T-cell (primary cell): ENCODE measurements at places on chromosomes 1 and 21. TPM values are rescaled to one million over a fixed set of nuclear protein-coding genes. Genes with fewer than 3 reads are reported as not detected.

Gene FCAMR
- not detected for total RNA-seq

Gene ARHGEF2
- total RNA-seq = 167 TPM

- peak; percentile 68 for DNase-seq
- peaks cover 40% of the 10 kb centered on the region for H3K27me3 ChIP-seq
- peak overlapping the region; percentile 73 for H3K27ac ChIP-seq
- peaks cover 45% of the 10 kb centered on the region for H3K4me1 ChIP-seq
Measured at GRCh38 chr21:33380483-33380998, 22.7 kb upstream of the IFNGR2 start.

DNA sequence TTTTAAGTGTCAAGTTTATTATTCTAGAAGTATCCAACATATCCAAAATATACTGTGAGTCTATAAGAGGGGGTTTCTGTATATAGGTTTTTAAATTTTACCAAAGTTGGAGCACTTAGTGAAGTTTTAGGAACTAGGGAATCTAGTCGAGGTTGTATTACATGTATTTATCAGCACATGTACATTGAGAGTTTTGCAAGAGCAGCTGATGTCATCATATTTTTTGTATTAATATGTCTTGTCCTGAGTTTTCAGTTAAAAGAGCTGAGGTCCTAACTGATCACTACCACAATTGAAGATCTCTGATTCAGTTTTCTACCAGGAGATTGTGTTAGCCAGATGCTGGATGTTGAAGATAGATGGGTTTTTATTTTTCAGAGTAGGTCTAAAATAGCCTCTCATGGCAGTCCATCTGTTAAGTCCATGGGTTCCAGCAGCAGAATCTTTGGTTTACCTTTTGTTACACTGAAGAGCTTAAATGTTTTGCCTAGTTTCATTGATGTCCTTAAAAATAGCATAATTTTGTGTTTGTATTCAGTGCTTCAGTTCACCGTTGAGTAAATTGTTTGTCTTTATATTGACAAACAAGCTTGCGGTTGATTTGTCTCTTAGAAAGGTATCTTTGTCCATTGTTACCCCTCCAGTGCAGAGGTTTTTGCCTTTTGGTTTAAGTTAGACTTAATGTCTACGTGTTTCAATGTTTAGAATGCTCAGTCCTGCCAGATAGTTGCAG is 16.0 kb downstream of the YBX1 start:
- no peaks in the 10 kb centered on the region for H3K27me3 ChIP-seq
- no peaks in the 10 kb centered on the region for H3K4me1 ChIP-seq
- H3K4me3 ChIP-seq = no peak overlapping the region
- H3K36me3 ChIP-seq = peaks cover 9% of the 10 kb centered on the region
- DNase-seq = no peak

- no peaks in the 10 kb centered on the region for H3K4me1 ChIP-seq
- no peak overlapping the region for H3K4me3 ChIP-seq
Measured at GRCh38 chr1:95005584-95005983, 67.2 kb downstream of the ALG14 start.

GRCh38 chr1:66302815-66303214 is 231.1 kb upstream of the SGIP1 start:
- peak; percentile 51 for DNase-seq
- no peak overlapping the region for H3K4me3 ChIP-seq
- H3K36me3 ChIP-seq = no peaks in the 10 kb centered on the region
- peak overlapping the region; percentile 21 for H3K27ac ChIP-seq

- DNase-seq = no peak
- no peaks in the 10 kb centered on the region for H3K36me3 ChIP-seq
- no peaks in the 10 kb centered on the region for H3K27me3 ChIP-seq
- peaks cover 5% of the 10 kb centered on the region for H3K4me1 ChIP-seq
- no peak overlapping the region for H3K4me3 ChIP-seq
Measured at GRCh38 chr1:83615370-83615769, 383.6 kb downstream of the TTLL7 start.

DNA sequence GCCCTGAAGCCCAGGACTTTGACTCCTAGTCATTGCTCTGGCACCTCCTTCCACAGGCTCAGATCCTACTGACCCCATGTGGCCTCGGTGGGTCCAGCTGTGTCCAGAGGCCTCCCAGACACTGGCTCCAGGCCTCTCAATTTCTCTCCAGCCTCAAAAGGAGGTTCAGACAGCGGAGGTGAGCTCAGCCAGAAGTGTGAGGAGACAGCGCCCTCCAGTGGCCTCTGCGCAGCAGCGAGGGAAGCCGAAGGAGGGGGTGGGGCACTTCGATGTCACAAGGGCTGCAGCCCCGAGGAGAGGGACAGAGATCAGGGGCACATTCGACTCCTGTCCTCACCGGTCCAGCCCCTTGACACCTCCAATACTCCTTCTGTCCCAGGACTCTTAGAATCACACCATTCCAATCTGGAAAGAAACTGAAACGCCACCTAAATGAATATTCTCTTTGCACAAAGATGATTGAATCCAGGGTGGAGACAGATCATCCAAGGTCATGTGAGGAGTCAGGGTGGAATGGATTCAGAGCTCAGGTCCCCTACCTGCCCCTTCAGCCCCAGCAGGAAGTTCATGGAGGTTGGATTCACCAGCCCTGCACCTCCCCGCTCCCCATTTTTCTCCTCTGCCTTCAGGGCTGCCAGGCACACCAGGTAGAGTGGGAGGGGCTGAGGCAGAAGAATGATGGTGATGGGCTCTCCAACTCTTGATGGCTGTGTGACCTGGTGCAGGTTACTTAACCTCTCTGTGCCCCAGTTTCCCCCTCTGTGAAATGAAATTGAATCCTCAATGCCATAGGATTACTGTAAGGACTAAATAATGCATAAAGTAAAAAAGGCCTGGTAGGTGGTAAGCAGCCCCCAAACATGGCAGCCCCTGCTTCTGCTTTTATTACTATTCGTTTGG is 34.8 kb upstream of the ZBTB40 start:
- no peak overlapping the region for H3K27ac ChIP-seq
- H3K4me1 ChIP-seq = peaks cover 5% of the 10 kb centered on the region
- no peaks in the 10 kb centered on the region for H3K36me3 ChIP-seq
- peaks cover 53% of the 10 kb centered on the region for H3K27me3 ChIP-seq
- no peak overlapping the region for H3K4me3 ChIP-seq

- no peaks in the 10 kb centered on the region for H3K27me3 ChIP-seq
- no peak overlapping the region for H3K4me3 ChIP-seq
- H3K36me3 ChIP-seq = no peaks in the 10 kb centered on the region
- H3K27ac ChIP-seq = no peak overlapping the region
- DNase-seq = no peak
Measured at GRCh38 chr21:31498985-31499384, 154.9 kb upstream of the TIAM1 start.

DNA sequence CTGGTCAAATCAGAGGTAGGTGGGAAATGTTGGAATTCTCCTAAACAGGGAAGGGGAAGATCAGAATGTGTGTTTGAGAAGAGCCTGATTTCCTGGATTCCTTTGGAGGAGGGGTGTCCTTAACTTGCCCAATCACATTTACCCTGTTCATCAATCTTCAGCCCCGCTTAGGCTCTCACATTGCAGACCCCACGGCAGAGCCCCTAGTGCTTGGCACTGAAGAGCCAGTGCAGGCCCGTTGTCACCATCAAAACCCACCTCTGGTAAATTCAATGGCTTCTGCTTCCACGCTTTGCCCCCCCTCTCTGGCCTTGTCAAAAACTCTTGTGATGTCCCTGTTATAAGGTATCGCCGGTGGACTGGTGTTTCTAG is 2.3 kb downstream of the AGPAT3 start:
- DNase-seq = no peak
- H3K27ac ChIP-seq = peak overlapping the region; percentile 76
- no peak overlapping the region for H3K4me3 ChIP-seq

Gene TCEANC2
- 9.7 TPM for total RNA-seq

GRCh38 chr1:25782608-25783201 is 17.3 kb upstream of the SELENON start:
- H3K4me1 ChIP-seq = peaks cover 10% of the 10 kb centered on the region
- H3K4me3 ChIP-seq = no peak overlapping the region
- no peak for DNase-seq
- H3K27me3 ChIP-seq = no peaks in the 10 kb centered on the region
- no peak overlapping the region for H3K27ac ChIP-seq
- peaks cover 59% of the 10 kb centered on the region for H3K36me3 ChIP-seq

Gene AUNIP
- not detected for total RNA-seq

DNA sequence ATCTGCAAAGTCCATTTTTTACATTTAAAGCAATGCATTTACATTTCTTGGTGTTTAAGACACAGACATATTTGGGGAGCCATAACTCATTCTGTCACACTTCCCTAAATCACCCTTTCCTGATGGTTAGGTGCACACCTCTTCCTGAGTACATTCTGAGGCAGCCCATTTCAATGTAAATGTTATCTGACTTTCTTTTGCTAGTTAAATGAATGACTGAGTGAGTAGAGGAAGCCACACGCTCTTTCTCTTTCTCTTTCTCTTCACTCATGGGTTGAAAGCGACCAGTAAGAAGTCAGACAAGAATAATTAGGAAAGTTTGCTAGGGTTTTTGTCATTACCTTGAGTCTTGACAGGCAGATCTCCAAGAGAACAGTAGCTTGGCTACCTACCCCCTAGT is 143.1 kb downstream of the S1PR1 start:
- H3K4me3 ChIP-seq = no peak overlapping the region
- H3K27me3 ChIP-seq = no peaks in the 10 kb centered on the region
- H3K27ac ChIP-seq = no peak overlapping the region
- no peaks in the 10 kb centered on the region for H3K36me3 ChIP-seq

Gene SUSD4
- 11.6 TPM for total RNA-seq

GRCh38 chr1:92192246-92192645 is 25.5 kb upstream of the C1orf146 start:
- no peaks in the 10 kb centered on the region for H3K36me3 ChIP-seq
- H3K27me3 ChIP-seq = no peaks in the 10 kb centered on the region
- H3K27ac ChIP-seq = no peak overlapping the region
- H3K4me3 ChIP-seq = no peak overlapping the region
- no peaks in the 10 kb centered on the region for H3K4me1 ChIP-seq
- no peak for DNase-seq

GRCh38 chr1:13766592-13767564 is 66.9 kb downstream of the PRDM2 start:
- H3K4me1 ChIP-seq = no peaks in the 10 kb centered on the region
- H3K36me3 ChIP-seq = no peaks in the 10 kb centered on the region
- H3K4me3 ChIP-seq = no peak overlapping the region
- H3K27ac ChIP-seq = no peak overlapping the region
- DNase-seq = no peak
